ENCODE measurements at places on chromosomes 5 and 9.

GRCh38 chr9:17453751-17454150 lies 125.1 kb upstream of the SH3GL2 start:
- no peak for DNase-seq

GRCh38 chr9:90855208-90855902 lies 53.7 kb downstream of the SYK start:
- no peak for DNase-seq

GRCh38 chr9:74303945-74304344 lies 193.2 kb upstream of the RORB start:
- DNase-seq, result no peak

DNA sequence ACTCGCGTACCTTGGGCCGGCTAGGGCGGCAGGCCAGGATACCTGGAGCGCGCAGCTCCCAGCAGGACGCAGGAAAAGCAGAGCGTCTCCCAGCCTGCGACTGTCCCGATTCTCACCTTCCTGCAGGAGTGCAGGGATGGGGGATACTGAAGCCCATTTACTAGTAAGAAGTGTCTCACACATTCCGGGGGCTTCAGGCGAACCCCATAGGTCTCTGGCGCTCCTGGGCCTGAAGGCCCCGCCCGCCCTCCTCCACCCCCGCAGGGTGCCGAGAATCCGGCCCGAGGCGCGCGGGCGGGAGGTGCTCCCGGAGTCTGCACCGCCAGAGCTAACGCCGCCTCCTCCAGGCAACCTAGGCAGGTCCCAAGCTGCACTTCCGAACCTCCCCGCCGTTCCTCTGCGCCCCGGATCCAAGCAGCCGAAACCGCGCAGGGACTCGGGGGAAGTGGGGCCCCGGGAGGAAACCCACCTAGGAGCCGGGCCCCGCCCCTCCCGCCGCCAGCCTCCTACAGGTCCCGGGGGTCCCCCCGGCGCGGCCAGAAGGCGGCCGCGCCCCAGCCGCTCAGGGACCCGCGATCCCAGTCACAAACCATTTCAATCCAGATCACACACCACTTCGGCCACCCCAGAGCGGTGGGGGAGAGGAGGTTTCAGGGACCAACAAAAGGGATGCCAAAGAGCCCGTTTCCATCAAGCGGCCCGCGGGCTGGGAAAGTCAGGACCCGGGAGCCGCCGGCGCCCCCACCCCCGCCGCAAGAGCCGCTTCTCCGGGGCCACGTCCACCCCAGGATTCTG lies 1.2 kb downstream of the ROR2 start:
- peak; percentile 20 for DNase-seq

- no peak for DNase-seq
Measured at GRCh38 chr5:119400245-119400644, 44.4 kb downstream of the TNFAIP8 start.

GRCh38 chr5:116242343-116242742 lies 157.5 kb downstream of the COMMD10 start:
- no peak for DNase-seq

- DNase-seq, result peak; percentile 58
Measured at GRCh38 chr5:1167728-1168709, 33.4 kb upstream of the SLC6A19 start.

DNA sequence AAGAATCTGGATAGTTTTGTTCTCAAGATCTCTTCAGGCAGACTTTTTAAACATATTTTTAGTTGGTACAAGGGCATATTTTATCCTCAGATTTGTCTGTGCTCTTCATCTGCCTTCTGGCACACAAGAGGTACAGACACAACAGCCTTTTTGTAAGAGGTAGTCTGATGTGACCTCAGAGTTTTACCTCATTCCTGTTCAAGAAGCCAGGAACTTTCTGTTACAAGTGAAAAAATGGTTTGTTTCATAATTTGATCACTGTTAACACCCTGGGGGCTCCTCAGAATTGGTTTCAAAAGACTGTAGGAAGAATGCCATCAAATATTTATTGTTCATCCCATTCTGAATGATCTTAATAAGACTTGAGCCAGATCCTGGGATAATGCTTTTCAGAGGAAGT lies 136.7 kb downstream of the PRKACG start:
- no peak for DNase-seq

GRCh38 chr9:16213781-16214515 lies 656.5 kb downstream of the BNC2 start:
- peak; percentile 97 for DNase-seq

DNA sequence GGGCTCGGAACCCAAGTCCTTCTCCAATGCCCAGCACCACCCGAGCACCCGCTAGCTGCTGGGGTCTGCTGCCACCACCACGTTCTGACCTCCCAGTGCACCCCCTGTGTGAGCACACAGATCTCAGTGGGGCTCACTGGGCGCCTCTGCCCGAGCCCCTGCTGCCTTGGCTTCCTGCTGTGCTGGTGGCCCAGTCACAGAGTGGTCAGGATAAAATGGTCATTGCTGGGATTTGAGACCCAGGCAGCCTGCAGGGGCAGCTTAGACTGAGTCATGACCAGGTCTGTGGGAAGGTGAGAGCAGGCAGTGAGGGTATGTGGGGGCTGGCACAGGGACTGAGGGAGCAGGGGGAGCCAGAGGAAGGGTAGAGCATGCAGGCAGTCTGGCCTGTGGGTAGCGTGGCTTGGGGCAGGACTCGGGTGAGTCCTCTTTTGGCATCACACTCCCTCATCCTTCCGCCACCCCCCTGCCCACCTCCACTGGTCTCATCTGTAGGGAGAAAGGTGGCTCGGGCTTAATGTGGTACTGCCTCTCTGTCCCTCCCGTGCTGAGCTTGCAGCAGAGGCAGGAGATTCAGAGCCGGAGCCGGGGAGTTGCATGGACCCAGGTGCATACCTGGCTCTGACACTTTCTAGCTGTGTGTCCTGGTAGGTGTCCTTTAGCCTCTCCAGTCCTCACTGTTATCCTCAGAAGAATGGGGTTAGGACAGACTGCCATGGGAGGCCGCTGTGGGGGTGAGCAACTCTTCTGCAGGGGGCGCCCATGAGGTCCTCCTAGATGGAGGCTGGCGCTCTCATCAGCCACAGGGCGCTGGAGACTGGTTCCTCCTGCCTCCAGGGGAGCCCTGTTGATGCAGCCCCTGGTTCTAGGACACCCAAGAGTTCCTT lies 32.1 kb downstream of the USP20 start:
- DNase-seq, result no peak

DNA sequence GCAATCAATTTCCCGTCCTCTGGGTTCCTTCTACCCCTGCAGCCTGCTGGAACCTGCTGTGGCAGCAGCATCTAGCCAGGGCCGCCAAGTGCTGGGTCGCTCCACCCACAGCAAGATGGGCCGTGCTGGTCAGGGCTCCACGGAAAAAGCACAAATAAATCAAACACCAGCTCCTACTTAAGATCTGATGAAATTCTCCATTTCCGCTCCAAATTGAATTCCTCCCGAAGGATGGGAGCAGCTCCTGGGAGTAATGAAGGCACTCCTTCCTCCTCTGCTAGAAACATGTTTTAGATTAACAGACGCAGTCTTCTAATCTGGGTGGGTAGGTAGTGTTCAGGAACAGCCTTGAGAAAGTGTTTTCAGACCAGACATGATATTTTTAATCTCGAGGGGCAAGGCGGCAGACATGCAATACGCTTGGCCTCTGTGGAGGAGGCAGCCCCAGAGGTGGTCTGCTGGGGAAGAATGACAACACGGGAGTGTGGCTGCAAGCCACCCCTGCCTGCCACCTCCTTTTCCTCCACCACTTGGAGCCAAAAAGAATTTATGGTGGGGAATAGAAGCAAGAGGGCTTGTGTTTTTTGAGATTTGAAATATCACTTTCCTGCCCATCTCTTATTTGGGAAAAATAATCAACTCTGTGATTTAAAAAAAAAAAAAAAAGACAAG lies 194.1 kb downstream of the AOPEP start:
- DNase-seq, result no peak

GRCh38 chr5:636951-637350 lies 24.8 kb downstream of the CEP72 start:
- DNase-seq, result no peak

DNA sequence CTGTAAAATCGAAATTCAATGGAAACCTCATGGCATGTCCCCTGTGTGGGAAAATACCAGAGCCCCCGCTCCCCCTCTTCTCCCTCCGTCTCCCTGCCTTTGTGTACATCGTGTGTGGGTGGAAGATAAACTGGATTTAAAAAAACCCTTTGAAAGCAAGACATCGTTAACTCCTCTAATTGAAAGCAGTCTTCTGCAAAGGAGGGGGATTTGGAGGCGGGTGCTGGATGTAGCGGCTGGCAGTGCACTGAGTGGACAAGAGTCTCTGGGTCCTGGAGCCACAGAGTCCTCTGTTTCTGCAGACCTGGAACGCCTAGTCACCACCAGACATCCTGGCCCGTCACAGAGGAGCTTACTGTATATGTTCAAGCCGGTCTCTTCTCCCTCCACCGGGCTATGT lies 169.4 kb downstream of the PAPPA start:
- DNase-seq, result no peak

- DNase-seq, result no peak
Measured at GRCh38 chr5:127944125-127944524, 139.4 kb upstream of the SLC12A2 start.

GRCh38 chr5:82313016-82313415 lies 34.9 kb upstream of the RPS23 start:
- DNase-seq, result peak; percentile 25

GRCh38 chr5:164651546-164652275 lies 1146.3 kb downstream of the MAT2B start:
- no peak for DNase-seq

GRCh38 chr5:37837414-37838032 lies 2.3 kb downstream of the GDNF start:
- DNase-seq, result peak; percentile 70

GRCh38 chr5:137734962-137735554 lies 831 bp downstream of the KLHL3 start:
- DNase-seq, result peak; percentile 36

- DNase-seq, result no peak
Measured at GRCh38 chr9:126097679-126098078, 228.9 kb upstream of the MVB12B start.

- DNase-seq, result peak; percentile 81
Measured at GRCh38 chr5:80125962-80126480, 90.9 kb downstream of the THBS4 start.

GRCh38 chr9:126973651-126974529 lies 59.3 kb downstream of the RALGPS1 start:
- DNase-seq, result no peak

DNA sequence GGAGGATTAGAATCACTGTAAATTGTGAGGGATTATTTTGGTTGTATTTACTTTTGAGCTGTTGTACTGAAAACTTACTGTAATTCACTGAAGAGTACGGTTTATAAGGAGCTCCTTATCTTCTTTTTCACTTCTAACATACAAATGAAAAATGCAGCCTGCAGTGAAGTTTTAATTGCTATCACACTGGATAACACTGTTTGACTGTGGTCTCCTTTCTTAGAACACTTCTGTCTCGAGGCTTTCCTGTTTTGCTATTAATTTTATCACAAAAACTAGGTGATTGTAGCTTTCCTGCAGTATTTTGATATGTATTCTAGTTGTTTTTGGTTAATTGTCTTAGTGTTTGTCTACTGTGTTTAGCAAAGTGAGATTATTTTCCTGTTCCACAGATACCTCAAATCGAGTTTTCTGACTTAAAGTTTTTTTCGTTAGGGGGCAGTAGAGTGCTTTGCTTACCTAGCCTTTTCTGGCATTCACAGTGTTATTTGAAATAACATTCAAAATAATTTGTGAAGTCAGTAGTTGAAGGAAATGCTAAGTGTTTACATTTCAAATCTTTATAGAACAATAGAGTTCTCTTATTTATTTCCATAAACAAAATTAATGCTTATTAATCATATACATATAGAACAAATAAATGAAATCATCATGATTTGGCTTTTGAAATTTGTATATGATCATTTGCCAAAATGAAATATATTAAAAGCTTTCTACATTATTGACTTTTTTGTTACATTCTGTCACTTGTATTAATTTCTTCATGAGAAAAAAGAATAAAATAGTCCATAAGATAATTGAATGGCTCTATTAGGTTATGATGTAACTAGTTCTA lies 52.9 kb downstream of the COMMD10 start:
- peak; percentile 35 for DNase-seq

GRCh38 chr5:152592416-152592815 lies 187.3 kb upstream of the NMUR2 start:
- DNase-seq, result no peak

DNA sequence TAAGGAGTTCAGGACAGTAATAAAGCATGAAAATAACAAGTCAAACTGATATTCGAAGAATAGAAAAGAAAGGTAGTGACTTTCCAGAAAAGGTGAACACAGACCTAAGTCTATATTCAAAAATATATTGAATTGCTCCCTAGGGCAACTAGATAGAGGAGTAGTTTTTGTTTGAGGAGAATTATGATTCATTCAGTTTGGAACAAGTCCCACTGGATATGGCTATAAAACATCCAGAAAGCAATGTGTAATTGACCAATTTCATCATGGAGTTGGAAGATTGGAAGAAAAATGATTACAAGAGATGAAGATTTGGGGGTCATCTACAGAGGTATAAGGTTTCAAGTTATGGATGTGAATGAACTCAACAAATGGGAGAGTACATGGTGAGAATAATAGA lies 117.5 kb upstream of the ZNF462 start:
- no peak for DNase-seq

DNA sequence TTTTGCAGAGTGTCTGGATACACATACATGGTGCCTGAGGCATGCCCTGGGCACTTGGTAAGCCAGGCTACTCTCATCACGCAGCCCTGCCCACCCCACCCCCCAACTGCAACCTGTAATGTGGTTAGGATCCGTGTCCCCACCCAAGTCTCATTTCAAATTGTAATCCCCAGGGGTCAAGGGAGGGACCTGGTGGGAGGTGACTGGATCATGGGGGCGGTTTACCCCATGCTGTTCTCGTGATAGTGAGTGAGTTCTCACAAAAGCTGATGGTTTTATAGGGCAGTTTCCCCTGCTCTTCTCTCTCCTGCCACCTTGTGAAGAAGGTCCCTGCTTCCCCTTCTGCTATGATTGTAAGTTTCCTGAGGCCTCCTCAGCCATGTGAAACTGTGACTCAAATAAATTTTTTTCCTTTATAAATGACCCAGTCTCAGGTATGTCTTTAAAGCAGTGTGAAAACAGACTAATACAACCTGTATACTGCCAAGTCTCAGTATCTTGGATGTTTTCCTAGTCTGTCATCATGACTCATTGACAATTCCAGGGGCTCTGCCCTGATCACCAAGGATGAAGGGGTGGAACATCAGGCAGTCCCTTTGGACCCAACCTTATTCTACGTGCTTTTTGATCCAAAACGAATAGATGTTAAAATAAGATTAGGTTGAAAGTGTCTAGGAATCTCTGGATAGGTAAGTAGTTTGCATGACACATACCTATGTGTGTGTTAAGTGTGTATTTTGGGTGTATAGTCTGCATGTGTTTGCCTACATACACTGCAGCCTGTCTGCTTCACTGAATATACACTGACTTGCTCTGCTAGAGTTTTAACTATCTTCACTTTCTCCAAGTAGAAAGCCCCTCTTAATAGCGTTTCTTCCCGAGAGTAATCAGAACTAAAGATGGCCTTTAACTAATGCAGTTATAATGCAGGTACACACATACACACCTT lies 293.8 kb downstream of the SLIT3 start:
- no peak for DNase-seq

DNA sequence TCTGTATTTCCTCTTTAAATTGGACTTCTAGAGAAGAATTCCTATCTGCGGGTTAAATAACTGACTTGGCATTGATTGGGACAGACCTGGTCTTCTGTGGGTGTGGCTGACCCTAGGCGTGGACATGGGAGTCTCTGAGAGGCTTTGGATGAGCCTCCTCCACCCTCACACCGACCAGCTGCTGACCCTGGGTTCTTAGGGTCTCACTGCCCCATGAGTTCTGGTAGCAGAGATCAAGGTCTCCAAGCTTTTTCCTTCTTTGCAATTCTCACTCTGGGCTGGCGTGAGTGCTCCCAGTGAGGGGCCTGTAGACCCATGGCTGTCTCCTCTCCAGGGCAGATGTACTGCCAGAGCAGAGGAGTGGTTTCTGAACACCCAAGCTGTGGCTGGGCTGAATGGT lies 41.6 kb upstream of the PITX1 start:
- DNase-seq, result no peak
